Stimulated activated CD8-positive, alpha-beta memory T cell treated with anti-CD3 and anti-CD28 coated beads, Interleukin-7, amount 100 ng/mL, for 4 hours (primary cell): ENCODE measurements at places on chromosomes 16 and 17.

DNA sequence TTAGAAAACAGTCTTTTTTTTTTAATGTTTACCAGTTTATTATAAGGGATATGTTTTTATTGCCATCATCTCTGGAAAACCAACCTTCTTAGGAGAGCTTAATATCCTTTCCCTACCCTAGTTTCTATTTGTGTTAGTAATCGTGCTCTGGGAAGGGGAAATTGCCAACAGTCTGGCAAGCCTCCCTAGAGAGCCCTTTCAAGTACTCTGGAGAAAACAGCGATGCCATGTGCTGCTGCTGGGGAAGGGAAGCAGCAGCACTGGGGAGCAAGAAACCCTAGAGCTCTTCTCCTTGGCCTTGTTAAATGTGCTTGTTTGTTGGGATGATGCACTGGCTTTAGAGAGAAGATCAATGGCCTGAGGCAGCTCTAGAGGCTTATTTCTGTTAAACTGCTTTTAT, 10.3 kb downstream of the RETREG3 start:
- no peak for DNase-seq

DNA sequence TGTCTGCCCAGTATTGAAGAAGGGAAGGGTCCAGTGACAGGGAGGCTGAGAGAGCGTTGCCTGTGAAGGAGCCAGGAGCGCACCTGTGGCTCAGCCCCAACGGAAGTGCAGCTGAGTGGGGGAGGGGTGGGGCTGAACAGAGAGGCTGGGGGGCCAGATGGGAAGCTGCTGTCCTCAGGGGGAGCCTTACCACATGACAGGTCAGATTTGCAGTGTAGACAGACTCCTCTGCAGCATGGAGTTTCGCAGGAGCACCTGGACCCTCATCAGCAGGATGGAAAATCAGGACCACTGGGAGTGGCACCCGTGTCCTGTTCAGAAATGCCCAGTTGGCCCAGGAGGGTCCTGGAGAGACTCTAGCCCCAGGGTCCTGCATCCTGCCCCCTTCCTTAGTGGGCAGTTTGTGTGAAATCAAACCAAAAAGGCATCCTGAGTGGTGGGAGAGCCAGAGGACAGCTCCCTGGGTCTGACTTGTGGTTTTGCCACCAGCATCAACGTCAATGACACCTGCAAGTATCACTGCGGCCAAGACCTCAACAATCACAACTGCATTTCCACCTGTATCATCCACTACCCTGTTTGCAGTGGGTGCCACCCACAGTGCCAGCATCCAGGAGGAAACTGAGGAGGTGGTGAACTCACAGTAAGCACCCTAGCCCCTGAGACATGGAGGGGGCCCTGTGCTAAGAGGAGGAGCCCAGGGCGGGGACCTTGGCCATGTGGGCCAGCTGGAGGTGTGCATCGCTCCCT, 7.8 kb downstream of the CD300A start:
- no peak for DNase-seq

DNA sequence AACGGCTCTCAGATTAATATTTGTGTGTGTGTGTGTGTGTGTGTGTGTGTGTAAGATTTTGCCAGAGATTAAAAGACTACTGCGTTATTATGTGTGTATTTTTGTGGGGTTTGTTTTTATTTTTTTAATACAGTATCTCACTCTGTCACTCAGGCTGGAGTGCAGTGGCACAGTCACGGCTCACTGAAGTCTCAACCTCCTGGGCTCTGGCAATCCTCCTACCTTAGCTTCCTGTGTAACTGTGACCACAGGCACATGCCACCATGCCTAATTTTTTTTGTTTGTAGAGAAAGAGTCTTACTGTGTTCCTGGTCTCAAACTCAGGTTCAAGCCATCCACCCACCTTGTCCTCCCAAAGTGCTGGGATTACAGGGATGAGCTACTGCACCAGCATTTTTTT, 87.2 kb downstream of the CYB561 start:
- DNase-seq: no peak

GRCh38 chr16:25014500-25015147, 545 bp downstream of the ARHGAP17 start:
- DNase-seq: no peak

- DNase-seq: no peak
Observed at GRCh38 chr17:61875285-61875684, 12.0 kb upstream of the BRIP1 start.

GRCh38 chr16:50548125-50548908, at the start of gene NKD1:
Gene NKD1, plus strand, starts transcription at chr16:50548396. Its CDS starts 158 bp downstream, at chr16:50548554.
- DNase-seq: peak; percentile 65

DNA sequence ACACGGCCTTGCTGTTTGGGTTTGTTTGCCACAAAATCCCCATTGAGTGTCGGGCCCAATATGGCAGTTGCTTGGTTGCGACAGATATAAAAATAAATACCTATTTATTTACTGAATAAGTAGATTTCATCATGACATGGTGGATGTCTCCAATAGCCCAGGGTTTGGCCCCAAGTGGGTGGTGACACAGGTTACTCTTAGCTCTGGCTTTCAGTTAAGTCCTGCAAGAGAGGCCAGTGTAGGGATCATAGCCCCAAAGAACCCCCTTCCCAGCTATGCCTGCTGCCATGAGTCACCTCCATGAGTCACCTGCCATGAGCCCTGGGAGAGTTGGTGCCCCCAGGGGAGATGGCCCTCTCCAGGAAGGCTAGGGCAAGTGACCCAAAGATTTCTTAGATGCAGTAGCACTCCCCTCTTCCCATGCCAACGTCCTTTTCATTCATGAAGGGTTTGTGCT, 78.7 kb upstream of the LGALS9 start:
- DNase-seq: no peak

DNA sequence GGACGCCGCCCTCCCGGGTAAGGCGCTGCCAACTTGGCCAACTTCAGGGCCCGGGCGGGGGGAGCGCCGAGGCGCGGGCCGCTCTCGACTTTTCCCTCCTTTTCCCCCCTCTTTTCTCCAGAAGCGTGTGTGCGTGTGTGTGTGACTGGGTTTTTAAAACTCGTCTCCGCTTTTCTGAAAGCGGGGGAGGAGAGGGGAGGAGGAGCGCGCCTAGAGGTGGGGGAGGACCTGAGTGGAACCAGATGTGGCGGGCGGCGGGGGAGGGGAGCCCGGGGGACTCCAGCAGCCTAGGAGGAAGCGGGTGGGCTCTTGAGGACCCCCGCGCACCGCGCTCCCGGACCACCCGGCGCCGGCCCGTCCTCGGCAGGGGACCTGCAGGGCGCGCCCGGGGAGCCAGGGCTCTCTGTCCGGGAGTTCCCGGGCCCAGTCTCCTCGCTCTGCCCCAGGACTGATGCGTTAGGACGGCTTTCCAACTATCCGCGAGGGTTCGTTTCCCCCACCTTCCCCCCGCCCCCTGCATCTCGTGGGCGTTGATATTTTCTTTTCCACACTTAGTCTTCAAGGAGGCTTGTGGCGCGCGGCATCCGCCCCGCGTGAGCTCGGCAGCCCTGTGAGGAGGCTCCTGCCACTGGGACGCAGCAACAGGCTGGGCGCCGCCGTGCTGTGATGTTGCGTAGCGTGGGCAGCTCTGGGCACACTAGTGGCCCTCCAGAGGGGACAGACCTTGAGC, 599 bp downstream of the MRC2 start:
- peak; percentile 61 for DNase-seq

DNA sequence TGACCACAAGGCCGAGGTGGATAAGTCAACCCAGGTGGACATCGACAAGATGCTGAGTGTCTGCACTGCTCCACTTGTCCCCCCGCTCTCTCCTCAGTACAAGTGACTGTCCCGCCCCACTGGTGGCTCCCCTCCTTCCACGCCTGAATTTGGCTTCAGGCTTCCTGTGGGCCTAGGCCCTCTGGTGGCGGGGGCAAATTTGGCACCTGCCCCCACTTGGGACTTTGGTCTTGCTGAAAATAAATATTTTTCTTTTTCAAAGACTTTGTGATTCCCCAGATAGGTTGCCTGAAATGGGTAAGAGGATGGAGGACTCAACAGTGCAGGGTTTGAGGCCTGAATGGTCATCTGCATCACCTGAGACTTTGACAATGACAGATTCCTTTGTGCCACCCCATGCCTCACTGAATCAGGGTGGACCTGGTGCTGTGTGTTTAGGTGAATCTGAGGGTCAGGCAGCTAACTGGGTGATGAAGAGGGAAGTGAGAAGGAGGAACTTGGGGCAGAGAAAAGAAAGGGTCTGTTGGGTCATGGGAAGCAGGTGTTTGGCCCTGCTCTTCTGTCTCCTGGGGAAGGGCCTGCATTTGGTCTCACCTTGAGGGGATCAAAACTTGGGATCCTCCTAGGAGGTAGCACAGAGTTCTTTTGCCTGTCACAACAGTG, 2.0 kb downstream of the C16orf86 start:
- no peak for DNase-seq

DNA sequence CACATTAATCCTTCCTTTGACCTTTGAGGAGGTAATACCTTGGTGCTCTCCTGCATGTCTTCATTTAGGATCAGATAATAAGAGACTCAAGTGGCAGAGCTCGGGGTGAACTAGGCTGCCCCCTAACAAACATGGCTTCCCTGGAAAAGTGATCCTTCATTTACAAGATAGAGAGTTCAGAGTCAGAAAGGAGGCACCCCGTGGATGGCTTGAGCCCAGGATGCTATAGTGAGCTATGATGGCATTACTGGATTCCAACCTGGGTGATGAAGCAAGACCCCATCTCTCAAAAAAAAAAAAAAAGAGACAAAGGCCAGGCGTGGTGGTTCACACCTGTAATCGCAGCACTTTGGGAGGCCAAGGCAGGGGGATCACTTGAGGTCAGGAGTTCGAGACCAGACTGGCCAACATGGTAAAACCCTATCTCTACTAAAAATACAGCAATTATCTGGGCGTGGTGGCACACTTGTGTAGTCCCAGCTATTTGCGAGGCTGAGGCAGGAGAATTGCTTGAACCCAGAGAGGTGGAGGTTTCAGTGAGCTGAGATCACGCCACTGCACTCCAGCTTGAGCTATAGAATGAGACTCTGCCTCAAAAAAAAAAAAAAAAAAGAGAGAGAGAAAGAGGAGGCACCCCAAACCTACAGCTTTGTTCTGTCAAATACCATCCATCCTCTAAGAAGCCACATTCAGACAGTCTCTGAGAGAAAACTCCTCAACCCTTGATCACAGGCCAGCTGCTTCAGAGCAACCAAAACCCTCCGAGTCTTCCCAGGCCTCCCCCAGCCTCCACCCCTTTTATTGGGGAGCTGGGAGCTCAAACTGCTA, 7.4 kb downstream of the FAM117A start:
- no peak for DNase-seq

DNA sequence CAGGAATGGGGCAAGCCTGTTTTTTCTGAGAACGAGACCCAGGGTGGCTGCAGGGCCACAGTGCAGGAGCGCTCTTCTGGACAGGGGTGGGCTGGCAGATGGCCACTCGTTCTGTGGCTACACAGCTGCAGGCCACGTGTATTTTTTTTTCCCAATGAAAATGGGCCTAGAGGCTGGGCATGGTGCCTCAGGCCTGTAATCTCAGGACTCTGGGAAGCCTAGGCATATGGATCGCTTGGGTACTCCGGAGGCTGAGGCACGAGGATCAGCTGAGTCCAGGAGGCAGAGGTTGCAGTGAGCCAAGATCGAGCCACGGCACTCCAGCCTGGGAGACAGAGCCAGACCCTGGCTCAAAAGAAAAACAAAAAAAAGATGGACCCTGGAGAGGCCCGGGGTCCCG, 6.8 kb downstream of the UNKL start:
- DNase-seq: no peak

GRCh38 chr17:55641676-55642081, 81.0 kb downstream of the TMEM100 start:
- DNase-seq: no peak

DNA sequence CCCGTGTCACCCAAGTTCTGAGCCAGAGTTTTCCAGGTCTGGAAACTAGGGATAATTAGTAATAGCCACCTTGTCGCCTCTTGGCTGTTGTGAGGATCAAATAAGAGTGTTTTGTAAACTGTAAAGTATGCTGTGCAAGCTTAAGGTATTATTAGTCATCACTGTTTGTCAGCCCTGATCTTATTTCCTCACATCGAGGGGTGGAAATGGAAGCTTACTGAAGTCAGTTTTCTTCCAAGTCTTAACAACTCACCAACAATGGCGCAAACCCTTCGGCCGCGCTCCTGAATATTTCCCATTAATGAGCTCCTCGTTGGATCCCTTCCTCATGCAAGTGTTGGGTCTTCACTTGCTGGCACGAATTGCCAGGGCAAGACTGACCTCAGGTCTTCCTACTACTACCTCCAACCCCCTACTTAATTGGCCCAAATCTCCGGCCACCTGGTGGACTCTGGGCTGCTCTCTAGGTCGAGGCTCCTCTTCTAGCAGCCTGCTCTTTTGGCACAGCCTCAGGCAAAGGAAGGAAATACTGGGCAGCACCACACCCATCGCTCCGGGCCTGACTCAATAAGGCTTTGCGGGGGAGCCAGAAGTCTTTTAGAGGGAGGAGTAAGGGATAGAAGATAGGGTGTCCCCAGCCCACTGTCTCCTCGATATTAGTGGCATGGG, 885 bp upstream of the SLC35B1 start:
- no peak for DNase-seq

- DNase-seq: no peak
Observed at GRCh38 chr17:4229627-4230541, 33.9 kb downstream of the ANKFY1 start.

GRCh38 chr17:50258647-50259476, 15.4 kb upstream of the TMEM92 start:
- DNase-seq: no peak

- no peak for DNase-seq
Observed at GRCh38 chr16:8887952-8888560, 5.9 kb downstream of the LITAFD start.
